ENCODE measurements at places on chromosomes 2 and 18.

- DNase-seq = no peak
These were observed 111.0 kb upstream of the RASGRP3 start for GRCh38 chr2:33365264-33365970.

GRCh38 chr2:121746071-121746578 lies 9.3 kb upstream of the TSN start:
- DNase-seq = no peak

- DNase-seq = no peak
These were observed 886.5 kb downstream of the CNTNAP5 start for GRCh38 chr2:124911560-124911959.

GRCh38 chr2:207148020-207148419 lies 17.7 kb downstream of the KLF7 start:
- DNase-seq = no peak

- no peak for DNase-seq
These were observed 104.9 kb downstream of the NCK2 start for GRCh38 chr2:105849431-105850179.

GRCh38 chr2:177076636-177077179 lies 135.9 kb upstream of the HNRNPA3 start:
- DNase-seq = no peak
